Activated naive CD4-positive, alpha-beta T cell treated with anti-CD3 and anti-CD28 coated beads for 36 hours (primary cell): ENCODE measurements at places on chromosomes 2 and 18.

DNA sequence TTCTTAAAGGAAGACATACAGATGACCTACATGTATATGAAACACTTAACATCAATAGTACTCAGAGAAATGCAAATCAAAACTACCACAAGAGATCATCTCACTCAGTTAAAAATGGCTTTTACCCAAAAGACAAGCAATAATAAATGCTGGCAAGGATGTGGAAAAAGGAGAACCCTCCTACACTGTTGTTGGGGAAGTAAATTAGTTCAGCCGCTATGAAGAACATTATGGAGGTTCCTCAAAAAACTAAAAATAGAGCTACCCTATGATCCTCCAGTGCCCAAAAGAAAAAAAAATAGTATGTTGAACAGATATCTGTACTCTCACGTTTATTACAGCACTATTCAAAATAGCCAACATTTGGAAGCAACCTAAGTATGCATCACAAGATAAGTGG lies 1579.4 kb upstream of the TMEFF2 start:
- no peak for DNase-seq

DNA sequence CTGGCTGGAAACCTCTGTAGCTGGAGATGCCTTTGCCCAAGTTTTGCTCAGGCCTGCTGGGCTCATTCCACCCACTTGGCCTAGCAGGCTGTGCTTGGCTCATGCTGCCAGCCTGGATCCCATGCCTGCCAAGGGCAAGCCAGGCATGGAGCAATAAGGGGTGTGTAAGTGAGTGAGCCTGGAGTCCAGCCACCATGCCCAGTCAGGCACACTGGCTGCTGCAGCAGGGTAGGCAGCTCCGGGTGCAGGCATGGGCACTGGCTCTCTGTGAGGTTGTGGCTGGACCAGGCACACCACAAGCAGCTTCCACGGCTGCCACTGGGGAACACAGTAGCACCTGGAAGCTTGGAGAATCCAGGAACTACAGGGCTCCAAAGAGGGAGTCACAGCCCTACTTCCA lies 147.7 kb upstream of the HS6ST1 start:
- DNase-seq, result no peak

DNA sequence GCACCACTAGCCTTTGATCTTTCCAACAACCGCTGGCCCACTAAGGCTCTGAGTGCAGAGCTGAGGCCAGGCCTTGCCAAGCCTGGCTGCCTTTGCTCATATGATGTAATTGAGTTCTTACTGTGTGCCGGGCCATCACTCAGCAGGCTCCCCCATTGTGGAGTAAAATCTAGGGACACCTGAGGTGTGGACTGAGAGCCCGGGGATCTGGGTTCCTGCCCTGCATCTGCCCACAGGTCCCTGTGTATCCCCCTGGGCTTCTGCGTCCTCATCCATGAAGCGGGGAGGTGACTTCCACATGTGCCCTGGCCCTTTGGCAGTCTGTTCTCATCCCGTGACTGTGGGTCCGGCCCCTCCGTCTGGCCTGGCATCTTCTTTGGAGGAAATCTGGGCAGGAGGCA lies 33.8 kb downstream of the GREB1 start:
- no peak for DNase-seq

GRCh38 chr2:3954261-3954660 lies 250.9 kb downstream of the DCDC2C start:
- DNase-seq, result no peak

GRCh38 chr2:212135739-212136138 lies 402.9 kb downstream of the ERBB4 start:
- DNase-seq, result no peak
